IPS DF 19.7 (cell line): ENCODE measurements at places on chromosomes 7 and 10.

DNA sequence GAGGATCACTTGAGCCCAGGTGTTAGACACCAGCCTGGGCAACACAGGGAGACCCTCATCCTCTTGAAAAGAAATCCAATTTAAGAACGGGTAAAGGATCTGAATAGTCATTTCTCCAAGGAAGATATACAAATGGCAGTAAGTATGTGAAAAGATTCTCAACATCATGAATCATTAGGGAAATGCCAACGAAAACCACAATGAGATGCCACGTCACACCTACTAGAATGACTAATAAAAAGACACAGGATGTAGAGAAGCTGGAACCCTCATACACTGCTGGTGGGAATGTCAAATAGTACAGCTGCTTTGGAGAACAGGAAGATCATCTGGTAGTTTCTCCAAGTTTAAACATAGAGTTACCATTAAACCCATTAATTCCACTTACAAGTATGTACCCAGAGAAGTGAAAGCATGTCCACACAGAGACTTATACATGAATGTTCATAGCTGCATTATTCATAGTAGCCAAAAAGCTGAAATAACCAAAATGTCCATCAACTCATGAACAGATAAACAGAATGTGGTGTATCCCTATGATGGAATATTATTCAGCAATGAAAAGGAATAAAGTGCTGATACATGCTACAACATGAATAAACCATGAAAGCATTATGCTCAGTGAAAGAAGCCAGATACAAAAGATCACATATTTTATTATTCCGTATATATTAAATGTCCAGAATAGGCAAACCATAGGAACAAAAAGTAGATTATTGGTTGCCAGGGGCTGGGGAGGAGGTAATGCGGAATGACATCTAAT, 13.1 kb upstream of the ZMIZ2 start:
- DNase-seq: no peak

DNA sequence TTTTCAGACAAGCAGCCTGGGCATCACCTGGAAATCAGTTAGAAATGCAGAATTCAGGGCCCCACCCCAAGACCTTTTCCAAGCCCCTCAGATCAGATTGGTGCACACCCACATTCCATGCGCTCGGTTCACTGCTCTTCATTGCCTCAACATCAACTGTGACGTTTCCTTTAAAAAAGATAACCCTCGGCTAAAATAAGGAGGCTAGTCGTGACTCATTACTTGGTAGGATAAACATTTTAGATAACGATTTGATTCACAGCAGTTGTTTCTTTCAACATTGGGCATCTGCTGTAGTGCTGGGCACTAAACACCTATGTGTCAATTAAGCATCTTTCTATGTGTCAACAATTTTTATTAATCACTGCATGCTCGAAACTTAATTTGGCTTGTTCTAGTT, 191.1 kb upstream of the LRGUK start:
- DNase-seq: no peak

- no peak for DNase-seq
These were observed 116.2 kb downstream of the JAZF1 start for GRCh38 chr7:28064437-28064836.

DNA sequence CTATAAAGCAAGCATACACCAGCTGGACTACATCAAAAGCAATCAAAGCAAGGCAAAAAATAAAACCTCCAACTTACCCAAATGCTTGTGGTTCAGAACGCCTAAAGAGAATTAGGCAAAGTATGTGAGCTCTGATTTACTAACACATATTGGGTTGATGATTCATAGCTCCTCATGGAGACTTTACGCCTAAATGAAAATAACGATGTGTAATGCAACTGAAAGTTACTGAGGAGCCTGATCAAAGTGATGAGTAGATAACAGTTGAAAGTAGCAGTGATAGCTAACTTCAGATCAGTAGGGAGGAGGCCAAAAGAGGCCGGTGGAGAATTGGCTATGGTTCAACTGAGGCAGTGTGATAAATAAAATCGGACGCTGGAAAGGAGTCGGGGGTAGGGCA, 85.0 kb downstream of the MPP7 start:
- DNase-seq: no peak

DNA sequence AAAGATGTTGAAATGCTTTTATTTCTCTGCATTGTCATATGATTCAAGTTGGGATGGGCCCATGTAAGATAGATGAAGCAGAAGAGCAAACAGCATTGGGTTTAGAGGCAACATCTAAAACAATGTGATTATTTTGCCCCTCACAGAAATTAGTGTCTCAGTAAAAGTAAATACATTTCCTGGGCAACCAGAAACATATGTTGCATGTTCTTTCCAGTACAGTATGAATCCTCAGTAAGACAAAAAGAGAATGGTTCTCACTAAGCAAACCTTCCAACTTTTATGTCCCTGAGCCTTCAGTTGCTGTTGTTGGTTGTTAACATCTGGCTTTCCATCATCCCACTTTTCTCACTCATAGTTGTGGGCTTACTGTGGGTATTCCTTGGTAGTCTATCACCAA, 222.5 kb upstream of the PRPS1L1 start:
- DNase-seq: no peak

GRCh38 chr10:68137171-68137570, 27.9 kb downstream of the MYPN start:
- DNase-seq: no peak

- no peak for DNase-seq
These were observed 6.2 kb upstream of the TSPAN15 start for GRCh38 chr10:69445041-69445440.

DNA sequence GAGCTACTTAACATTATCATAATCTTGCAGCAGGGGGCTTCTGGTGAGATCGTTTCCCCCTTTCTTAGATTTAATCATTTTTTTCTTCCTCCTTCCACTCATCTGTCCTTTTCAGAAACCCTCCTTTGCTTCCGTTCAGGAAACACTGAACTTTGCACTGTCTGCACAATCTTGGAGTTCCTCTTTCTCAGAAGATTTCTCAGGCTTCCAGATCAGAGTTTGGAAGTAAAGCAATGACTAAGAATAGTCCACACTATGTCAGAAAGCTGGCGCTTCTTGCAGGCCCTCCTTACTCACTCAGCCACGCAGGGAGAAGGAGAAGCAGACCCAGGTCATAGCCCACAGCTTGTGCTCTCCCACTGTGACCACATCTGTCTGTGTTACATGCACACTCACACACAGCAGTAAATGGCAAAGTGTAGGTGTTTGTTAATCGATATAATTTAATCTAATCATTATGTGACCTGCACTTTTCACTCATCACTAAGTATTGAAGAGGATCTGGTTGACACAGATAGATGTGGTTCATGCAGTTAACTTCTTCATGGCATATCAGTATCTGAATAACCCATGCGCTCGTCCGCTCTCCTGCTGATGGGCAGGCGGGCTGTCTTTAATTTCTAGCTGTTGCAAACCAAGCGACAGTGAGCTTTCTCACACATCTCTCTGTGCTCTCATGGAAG, 30.2 kb downstream of the ALOX5 start:
- DNase-seq: no peak

DNA sequence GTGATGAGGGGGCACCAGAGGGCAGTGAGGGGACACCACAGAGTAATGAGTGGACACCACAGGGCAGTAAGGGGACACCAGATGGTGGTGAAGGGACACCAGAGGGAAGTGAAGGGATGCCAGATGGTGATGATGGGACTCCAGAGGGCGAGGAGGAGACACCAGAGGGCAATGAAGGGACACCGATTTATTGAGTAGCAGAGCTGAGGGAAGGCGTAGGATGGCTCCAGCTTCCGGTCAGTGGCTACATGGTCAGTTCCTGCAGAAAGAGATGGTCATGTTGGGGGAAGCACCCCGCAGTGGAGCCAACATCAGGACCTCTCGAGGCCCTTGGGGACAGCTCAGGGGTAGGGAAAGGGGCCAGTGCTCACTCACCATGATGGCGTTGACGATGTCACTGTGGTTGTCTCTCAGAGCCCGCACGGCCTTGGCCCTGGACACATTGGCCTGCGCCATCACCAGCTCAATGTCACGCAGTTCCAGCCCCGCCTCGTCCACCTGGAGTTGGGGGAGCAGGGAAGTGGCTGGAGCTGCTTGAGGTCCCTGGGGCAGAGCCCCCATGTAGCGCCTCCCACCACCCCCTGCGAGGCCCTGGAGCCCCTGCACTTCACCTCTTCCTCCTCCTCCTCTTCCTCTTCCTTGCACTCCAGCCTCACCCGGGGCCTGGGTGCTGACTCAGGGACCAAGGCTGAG, 8.4 kb downstream of the NACAD start:
- no peak for DNase-seq

DNA sequence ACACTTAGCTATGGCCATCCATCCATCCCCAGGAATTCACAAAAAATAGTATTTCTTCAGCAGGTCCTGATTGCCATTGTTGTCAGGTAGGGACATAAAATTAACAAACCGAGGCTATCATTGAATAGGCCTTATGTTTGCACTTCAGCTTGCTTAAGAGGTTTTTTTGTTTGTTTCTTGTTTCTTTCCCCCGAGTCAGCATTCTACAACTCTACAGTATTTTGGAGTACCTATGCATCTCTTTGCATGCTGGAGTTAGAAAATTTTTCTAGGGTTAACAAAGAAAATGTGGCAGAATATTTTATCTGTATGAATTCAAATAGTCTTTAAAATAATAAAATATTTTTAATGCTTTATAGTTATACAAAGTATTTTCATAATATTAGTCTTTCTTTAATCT, 26.3 kb downstream of the CHRM2 start:
- no peak for DNase-seq

DNA sequence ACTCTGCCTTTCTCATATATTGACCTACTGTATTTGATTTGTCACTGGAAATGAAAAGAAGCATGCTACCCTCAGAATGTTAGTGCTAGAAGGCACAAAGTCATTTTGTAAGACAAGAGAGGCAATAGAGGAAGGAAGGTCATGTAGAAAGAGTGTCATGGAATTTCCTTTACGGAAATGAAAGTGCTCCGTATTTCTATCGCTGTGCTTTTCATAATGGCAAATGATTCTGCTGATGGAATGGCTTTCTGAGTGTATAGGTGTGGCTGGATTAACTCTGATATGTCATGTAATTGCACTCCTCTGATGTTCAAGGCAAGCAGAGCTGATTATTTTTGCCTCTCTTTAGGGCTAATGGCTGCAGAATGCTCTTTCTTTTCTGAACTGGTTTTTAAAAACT, 15.5 kb upstream of the STEAP4 start:
- no peak for DNase-seq

DNA sequence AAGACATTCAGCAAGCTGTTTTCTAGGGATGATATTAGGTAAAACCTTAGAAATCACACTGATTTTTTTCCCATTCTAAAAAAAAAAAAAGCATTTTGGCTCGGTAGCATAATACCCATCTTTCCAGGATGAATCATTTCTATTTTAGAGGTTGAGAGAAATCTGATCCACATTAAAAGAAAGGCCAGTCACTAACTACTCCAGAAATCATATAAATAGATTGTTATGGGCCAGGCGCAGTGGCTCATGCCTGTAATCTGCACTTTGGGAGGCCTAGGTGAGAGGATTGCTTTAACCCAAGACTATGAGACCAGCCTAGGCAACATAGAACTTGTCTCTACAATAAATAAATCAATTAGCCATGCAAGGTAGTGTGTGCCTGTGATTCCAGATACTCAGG, 164.3 kb downstream of the BAMBI start:
- DNase-seq: no peak

DNA sequence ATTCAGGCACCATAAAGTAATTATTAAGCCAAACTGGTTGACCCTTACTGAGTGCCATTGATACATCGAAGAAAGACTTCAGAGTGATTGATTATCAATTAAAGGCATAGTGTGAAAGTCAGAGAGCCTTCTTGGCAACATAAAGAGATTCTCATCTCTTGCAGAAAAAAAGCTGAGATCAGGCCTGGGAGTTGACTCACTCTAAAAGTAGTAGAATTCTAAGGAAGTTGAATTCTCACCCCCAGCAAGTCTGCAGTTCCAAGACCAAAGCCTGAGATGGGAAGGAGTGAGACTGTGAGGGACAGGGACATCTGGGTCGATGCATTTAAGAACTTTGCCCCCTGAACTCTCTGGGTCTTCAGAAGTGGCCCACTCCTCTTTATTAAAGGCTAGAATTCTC, 21.6 kb upstream of the ERCC6 start:
- no peak for DNase-seq

DNA sequence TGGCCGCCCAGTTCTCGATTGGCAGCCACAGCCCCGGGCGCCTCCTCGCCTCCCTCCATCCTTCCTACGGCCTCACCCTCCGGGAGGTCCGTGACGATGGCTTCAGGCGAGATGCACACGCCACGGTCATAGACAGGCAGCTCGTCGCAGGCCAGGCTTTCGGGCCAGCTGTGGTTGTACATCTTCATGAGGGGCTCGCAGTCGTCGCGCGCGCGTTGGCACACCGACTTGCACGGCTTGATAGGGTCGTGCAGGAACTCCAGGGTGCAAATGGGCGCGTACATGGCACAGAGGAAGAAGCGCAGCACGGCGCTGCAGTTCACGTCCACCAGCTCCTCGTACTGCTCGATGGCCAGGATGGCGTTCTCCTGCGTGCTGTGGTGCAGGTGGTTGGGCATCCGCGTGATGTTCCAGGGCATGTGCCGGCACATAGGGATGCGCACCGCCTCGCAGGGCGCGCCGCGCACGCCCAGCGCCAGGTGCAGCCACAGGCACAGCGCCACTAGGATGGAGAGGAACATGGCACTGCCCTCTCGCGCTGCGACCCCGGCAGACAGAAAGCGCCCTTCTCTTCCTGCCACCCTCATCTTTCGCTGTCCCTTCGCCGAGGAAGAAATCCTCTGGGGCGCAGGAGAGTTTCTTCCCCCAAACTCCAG, 472 bp downstream of the SFRP4 start:
- DNase-seq: no peak

DNA sequence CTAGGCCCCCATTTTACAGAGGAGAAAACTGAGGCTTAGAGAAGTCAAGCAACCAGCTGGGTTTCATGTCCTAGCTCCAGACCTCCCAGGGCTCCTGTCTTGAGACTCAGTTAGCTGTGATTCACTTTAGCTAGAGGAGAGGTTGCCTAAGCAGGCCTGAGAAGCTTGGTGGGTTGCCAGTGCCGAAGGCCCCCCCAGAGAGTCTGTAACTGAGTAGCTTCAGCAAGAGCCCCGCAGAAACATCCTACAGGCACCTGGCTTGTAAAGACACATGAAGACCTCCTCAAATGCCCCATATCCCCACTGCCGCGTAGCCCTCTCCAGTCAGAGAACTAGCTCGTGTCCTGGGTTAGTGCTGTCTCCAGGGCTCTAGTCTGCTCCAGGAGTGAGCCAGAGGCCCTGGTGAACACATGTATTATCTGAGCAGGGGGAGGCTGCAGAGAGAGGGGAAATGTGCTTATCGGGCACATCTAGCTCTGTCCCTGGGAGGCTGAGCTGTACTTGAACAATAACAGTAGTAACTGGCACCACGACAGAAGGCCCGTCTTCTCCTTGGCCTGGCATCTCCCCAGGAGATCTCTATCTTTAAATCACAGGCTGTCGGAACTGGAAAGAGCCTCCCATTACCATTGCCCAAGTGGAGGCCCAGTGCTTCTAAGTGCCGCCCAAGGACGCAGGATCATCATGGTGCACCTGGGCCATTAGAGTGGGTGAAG, 28.9 kb downstream of the UNC5B start:
- DNase-seq: no peak

DNA sequence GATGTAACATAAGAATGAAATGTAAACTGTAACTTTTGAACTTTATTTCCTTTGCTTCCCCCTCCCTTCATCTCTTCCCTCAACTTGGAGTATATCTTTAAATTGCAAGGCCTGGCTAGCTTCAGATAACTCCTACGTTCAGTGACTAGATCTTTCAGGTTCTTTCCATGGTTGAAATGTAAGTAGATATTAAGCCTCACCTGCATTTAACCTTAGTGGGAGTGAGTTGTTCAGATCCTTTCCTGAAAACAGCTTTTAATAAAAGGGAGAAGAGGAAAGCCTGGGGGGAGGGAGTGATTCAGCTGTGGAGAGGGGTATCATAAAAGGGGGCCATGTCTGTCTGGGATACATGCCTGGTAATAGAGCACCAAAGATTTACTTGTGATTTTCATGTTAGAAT, 19.0 kb upstream of the PRPS1L1 start:
- DNase-seq: no peak
